ENCODE measurements at places on chromosomes 7 and 10. TPM values are rescaled to one million over a fixed set of nuclear protein-coding genes. Genes with fewer than 3 reads are reported as not detected.

DNA sequence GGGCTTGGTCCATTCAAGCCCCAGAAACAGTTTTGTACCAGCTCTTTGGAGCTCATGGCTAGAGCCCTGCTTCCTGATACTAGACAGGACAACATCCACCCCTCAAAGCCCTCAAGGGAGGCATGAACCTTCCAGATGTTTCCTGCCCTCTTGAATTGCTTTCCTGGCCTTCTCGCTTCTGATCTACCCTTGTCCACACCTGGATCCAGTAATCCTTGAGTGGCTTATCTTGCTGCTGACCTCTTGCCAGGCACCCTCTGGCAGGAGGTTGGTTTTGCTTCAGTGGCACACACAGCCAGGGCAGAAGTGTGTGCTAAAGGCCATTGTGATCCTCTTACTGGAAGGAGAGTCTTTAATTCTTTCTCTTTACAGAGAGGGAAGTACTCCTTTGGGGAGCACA is 495.8 kb downstream of the PLXNA4 start:
- no peak for DNase-seq

DNA sequence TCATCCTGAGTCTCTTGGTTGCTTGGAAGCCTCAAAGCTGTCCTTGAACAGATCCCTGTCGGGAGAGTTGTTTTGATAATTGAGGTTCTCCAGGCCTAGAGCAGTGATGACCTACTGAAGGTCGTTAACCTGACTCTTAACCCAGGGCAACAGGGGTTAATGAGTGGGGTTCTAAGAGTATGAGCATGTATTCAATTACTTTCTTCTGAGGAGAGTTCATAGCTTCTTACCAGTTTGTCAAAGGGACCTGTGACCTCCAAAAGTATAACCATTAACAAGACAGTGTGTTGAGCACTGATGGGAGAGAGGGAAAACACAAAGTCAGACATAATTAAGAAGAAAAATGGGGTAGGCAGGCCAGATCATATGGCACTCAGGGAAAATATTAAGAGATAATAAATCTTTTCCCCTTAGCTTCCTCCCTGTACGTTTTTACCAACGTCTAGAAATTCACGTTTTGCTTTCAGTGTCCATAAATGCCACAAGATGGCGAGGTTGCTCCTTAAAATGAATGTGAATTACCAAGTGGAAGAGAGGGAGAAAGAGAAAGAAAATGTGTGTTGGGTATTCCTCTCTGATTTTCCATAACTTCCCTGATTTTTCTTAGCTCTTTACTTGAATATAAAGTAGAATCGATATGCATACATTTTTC is 97.6 kb downstream of the SUGCT start:
- no peak for DNase-seq

- no peak for DNase-seq
These were observed 16.5 kb downstream of the AP5Z1 start for GRCh38 chr7:4791738-4792536.

DNA sequence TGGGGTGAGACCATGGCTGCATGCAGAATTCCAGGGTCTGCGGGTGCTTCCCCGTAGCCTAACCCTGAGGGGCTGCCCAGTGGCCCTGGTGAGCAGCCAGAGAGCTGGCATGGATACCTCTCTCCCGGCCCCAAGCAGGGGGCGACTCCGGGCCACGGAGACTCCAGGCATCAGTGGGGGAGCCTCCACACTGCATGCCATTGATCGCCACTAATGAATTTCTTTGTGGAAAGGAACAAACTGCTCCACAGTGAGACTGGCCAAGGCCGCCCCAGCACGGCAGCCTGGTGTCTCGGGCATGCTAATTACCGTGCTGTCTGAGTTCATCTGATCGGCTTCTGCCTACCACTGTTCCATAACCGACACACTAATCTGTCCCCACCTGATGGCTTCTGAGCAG is 184.4 kb downstream of the GRID1 start:
- peak; percentile 67 for DNase-seq

DNA sequence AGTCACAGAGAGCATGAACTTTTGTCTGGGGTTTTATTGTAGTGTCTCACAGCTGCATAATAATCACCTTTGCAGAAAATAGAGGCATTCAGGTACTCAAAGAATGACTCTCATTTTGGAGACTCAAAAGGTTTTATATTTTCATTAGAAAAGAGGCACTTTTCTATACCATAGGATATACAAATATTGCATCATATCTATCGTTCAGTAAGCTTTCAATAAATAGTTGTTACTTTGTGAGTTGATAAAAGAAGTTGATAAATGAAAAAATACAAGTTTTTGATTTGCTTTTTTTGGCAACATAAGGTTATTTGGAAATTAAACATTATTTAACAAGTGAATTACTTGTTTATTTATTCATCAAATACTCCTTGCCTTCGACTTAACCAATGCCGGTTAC is 279.9 kb downstream of the ARL4A start:
- DNase-seq, result no peak

GRCh38 chr10:122475591-122476332 is 14.4 kb downstream of the HTRA1 start:
- DNase-seq, result peak; percentile 53

GRCh38 chr7:128178611-128179010 is 62.5 kb upstream of the LEP start:
- peak; percentile 55 for DNase-seq

GRCh38 chr10:78436706-78437406 is 403.2 kb downstream of the RPS24 start:
- peak; percentile 74 for DNase-seq

- DNase-seq, result no peak
These were observed 13.8 kb upstream of the PPIF start for GRCh38 chr10:79333513-79333912.

GRCh38 chr10:98144985-98145384 is 10.5 kb downstream of the R3HCC1L start:
- DNase-seq, result no peak

GRCh38 chr10:15453926-15454325 is 82.8 kb upstream of the FAM171A1 start:
- DNase-seq, result no peak

- no peak for DNase-seq
These were observed 288.2 kb downstream of the ADK start for GRCh38 chr10:74439213-74439612.

DNA sequence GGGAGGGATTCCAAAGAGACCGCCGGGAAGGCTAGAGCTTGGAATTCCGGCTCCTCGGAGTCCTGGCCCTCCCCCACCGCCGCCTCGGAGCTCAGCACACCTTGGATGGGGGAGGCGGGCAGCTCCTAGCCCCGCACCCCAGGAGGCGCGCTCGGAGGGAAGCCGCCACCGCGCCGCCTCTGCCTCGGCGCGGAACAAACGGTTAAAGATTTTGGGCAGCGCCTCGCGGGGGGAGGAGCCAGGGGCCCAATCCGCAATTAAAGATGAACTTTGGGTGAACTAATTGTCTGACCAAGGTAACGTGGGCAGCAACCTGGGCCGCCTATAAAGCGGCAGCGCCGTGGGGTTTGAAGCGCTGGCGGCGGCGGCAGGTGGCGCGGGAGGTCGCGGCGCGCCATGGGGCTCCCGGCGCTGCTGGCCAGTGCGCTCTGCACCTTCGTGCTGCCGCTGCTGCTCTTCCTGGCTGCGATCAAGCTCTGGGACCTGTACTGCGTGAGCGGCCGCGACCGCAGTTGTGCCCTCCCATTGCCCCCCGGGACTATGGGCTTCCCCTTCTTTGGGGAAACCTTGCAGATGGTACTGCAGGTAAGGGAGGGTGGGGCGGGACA is at the start of gene CYP26A1:
CYP26A1 (plus strand) TSS at position 355 of the 608 bp plus-strand sequence; CDS start at position 397, 42 bp downstream.
- no peak for DNase-seq

GRCh38 chr10:112981553-112981952 is 31.5 kb downstream of the TCF7L2 start:
- DNase-seq, result no peak

GRCh38 chr7:70574970-70575799 is 556.8 kb upstream of the GALNT17 start:
- no peak for DNase-seq

GRCh38 chr7:79244482-79244881 is 209.0 kb downstream of the MAGI2 start:
- no peak for DNase-seq

DNA sequence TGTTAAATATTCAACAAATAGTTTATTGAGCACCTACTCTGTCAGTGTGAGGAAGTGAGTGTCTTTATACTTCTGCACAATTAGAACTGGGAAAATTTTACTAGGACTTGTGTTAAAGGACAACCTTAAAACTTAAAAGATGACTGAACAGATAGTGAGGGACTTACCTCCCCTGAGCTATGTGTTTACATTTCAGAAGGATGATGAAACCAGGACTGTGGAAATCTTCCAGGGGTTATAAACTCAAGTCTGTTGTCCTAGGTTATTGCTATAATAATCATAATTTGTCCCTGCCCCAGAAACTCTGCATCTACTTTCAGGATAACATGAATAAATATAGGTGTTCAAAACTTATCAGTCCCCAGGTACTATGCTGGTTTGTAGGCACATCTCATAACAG is 261.0 kb upstream of the MKLN1 start:
- no peak for DNase-seq

GRCh38 chr10:102613785-102614184 is 30.5 kb upstream of the TRIM8 start:
- no peak for DNase-seq

GRCh38 chr10:131024259-131025131 is 287.0 kb downstream of the TCERG1L start:
- peak; percentile 87 for DNase-seq

- no peak for DNase-seq
These were observed 16.8 kb downstream of the SEMA3C start for GRCh38 chr7:80902019-80902418.

DNA sequence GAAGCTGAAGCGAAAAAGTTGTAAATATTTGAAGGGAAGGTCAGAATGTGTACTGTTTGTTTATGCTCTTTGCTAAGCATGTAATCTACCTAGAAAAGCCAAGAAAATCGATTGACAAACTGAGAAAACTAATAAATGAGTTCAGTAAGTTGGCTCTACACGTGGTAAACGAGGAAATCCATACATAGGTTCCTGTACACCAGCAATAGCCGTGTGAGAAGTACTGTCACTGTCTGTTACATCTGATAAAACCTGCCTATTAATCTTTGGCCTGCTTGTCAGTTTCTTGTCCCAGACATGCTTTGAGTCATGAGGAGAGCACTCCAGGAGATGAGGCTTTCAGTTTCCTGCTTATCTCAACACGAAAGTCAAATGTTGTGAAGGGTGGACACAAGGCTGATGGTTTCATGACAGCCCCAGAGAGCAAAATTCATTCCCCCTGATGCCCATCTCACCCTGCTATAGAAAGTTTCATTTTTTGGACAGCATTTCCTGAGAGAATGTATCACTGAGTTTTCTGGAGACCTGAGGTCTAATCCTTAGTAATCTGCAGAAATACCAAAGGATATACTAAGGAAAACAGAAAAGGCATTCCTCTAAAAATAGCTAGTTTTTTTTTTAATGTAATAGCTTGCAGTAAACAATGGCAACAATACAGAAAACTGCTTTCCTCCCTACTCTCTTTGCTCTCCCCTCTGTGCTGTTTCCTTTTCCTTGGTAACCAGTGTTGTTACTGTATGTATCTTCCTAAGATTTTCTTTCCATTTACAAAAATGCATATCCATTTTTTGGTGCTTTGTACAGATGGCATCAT is 18.8 kb downstream of the BMPR1A start:
- DNase-seq, result no peak

- DNase-seq, result no peak
These were observed 63.9 kb downstream of the WDFY4 start for GRCh38 chr10:48748573-48748972.

- DNase-seq, result peak; percentile 83
These were observed 73.6 kb upstream of the DNAJB6 start for GRCh38 chr7:157263156-157263555.

GRCh38 chr7:22845221-22845834 is 22.7 kb upstream of the TOMM7 start:
- DNase-seq, result no peak

DNA sequence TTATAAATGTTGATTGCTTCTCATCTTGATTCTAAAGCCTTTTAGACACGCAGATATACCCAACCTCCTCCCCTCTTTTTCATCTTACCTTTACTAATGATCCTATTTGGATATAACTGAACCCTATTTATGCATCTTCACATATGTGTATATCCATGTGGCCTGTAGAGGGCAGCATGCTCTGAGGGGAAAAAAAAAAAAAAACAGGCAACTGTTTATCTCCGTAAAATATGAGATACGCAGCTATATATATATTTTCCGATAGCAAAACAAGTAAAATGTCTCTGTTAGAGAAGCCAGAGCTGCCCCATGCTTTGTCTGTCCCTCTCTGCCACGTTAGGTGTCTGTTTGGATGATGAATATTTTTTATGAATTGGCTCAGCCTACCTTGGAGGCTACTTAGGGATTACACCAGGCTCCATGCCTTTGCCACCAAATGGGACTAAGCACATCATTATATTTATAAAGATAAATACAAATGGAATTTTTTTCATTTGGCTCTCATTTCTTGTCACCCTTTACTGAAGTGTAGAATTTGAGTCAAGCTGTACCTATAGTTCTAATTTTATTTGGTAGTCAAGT is 174.8 kb upstream of the FZD1 start:
- DNase-seq, result no peak

DNA sequence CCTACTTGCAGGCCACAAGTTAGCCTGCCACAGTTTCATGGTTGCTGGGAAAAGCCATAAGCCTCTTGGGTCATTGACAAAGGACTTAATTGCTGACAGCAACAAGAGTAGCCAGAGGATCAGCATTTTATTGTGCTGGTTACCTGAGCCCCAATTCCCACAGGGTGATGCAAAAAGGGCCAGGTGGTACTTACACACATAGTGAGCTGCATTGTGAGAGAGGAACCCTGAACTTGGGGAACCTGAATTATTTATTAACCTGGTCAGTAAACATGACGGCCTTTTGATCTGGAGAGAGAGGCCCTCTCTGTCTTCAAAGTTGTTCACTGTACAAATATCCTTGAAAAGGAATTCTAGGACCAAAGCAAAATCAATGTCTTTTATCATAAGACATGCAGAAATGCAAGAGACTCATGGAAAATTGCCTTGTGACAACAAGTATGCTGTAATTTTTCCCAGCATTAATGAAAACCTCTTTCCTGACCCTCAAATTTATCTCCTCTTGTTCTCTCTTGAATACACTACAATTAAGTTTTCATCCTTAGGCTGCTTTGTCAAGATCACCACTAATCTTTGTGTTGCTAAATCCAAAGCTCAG is 102.9 kb upstream of the PHYHIPL start:
- DNase-seq, result no peak

MSS51 gene
- 1.6 TPM for total RNA-seq

BUD31 gene
- 68.2 TPM for total RNA-seq

BEND7 gene
- 26.8 TPM for total RNA-seq

SFMBT2 gene
- 12.0 TPM for total RNA-seq

UBTD1 gene
- 19.9 TPM for total RNA-seq

TEX36 gene
- not detected for total RNA-seq

MOGAT3 gene
- total RNA-seq, result not detected

All from mesenteric fat pad (tissue), 1 donor.